Activated T-helper 2 cell treated with anti-CD3 and anti-CD28 coated beads, Interferon-gamma antibody, Interleukin-2, Interleukin-4, amounts not matched to agents 10 μg/mL and 5 μg/mL and 100 μg/mL, durations not matched to agents 14 hours and 24 hours and 36 hours (primary cell): ENCODE measurements at places on chromosomes 2 and 18.

GRCh38 chr2:42214669-42215068 is 45.5 kb downstream of the EML4 start:
- H3K27ac ChIP-seq, result no peak overlapping the region
- no peak for DNase-seq
- H3K4me3 ChIP-seq, result no peak overlapping the region
- peaks cover 20% of the 10 kb centered on the region for H3K36me3 ChIP-seq
- no peaks in the 10 kb centered on the region for H3K27me3 ChIP-seq

- H3K36me3 ChIP-seq, result no peaks in the 10 kb centered on the region
- H3K27ac ChIP-seq, result no peak overlapping the region
- no peak for DNase-seq
- H3K4me1 ChIP-seq, result peaks cover 4% of the 10 kb centered on the region
Measured at GRCh38 chr2:152376968-152377367, 42.0 kb downstream of the FMNL2 start.

- H3K4me3 ChIP-seq, result no peak overlapping the region
- no peaks in the 10 kb centered on the region for H3K36me3 ChIP-seq
- DNase-seq, result no peak
Measured at GRCh38 chr2:134429886-134430285, 176.0 kb downstream of the MGAT5 start.

- H3K36me3 ChIP-seq, result no peaks in the 10 kb centered on the region
- H3K4me1 ChIP-seq, result peaks cover 18% of the 10 kb centered on the region
- no peak overlapping the region for H3K4me3 ChIP-seq
- no peak for DNase-seq
- H3K27me3 ChIP-seq, result peaks cover 80% of the 10 kb centered on the region
- H3K27ac ChIP-seq, result no peak overlapping the region
Measured at GRCh38 chr2:109134741-109135358, 5.8 kb downstream of the SH3RF3 start.

DNA sequence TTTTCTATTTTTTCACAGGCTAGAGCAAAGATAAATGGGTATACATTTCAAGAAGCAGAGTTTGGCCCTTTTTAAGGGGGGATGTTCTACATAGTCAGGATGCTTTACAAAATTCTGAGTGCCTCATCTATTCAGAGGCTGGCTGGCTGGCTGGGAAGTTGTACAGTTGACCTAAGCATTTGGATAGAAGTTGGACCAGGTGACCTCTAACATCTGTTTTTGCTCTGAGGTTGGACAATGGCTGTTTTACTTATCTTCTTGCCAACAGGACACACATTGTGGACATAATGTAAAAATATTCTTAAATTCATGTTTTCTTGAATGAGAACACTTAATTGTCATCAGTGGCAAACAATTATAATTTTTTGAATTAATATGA is 205.4 kb downstream of the PTPRM start:
- no peak overlapping the region for H3K27ac ChIP-seq
- H3K4me1 ChIP-seq, result no peaks in the 10 kb centered on the region

- DNase-seq, result no peak
- no peak overlapping the region for H3K27ac ChIP-seq
- peaks cover 16% of the 10 kb centered on the region for H3K4me1 ChIP-seq
- no peaks in the 10 kb centered on the region for H3K27me3 ChIP-seq
- no peak overlapping the region for H3K4me3 ChIP-seq
- no peaks in the 10 kb centered on the region for H3K36me3 ChIP-seq
Measured at GRCh38 chr2:96502891-96503636, 2.1 kb downstream of the NEURL3 start.

DNA sequence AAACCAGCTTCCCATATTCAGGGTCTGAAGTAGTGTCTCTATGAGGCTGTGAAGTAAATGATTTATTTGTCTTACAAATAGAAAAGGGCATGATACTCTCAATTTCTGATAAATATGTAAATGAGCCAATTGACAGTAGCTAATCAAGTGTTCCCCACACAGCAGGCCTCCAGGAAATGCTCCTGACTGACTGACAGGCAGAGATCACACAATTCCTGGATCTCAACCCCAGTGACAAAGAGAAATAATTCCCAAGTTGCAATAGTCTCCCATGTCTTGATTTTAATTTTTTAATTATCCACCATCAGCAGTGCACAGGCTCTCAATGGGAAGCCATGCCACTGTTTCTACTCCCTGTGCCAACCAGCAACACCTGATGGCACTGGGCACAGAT is 390.4 kb downstream of the SOX11 start:
- H3K27ac ChIP-seq, result no peak overlapping the region
- H3K4me3 ChIP-seq, result no peak overlapping the region
- no peaks in the 10 kb centered on the region for H3K36me3 ChIP-seq
- H3K27me3 ChIP-seq, result no peaks in the 10 kb centered on the region

DNA sequence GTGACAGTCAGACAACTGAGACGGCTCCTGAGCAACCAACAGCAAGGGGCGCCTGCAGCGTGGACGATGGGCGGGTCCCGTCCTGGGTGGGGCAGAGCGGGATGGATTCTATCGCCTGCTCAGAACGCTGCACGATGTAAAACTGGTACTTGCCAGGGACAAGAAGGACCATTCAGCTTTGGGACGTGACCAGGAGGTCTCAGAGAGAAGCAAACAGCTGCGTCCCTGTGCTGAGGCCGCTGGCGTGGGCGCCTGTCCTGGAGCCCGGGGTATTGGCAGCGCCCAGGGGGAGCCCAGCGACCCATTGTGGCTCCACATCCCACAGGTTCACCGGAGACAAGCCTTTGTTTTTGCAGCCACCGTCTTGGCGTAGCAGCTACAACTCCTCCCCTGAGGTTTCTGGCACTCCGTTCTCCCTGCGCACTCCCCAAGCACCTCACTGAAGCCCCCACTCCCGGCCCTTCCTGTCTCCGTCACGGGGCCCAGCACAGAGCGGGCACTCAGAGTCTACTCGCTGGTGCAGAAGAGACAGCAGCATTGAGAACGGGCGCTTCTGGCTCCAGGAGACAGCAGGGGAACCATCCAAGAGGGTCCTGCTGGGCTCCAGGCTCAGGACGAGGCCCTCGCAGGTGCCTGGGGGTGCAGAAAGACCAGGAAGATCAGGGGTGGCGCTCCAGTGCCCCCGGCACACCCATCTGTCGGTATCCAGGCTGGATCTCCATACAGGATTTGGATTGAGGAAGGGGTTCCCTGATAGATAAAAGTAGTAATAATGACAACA is 22.1 kb upstream of the KCNG2 start:
- H3K4me3 ChIP-seq, result no peak overlapping the region
- H3K36me3 ChIP-seq, result no peaks in the 10 kb centered on the region
- DNase-seq, result no peak
- H3K27ac ChIP-seq, result no peak overlapping the region
- no peaks in the 10 kb centered on the region for H3K27me3 ChIP-seq

- no peaks in the 10 kb centered on the region for H3K27me3 ChIP-seq
- no peak for DNase-seq
- H3K4me1 ChIP-seq, result no peaks in the 10 kb centered on the region
- H3K27ac ChIP-seq, result no peak overlapping the region
- no peak overlapping the region for H3K4me3 ChIP-seq
- no peaks in the 10 kb centered on the region for H3K36me3 ChIP-seq
Measured at GRCh38 chr2:15127301-15127700, 433.8 kb downstream of the NBAS start.

GRCh38 chr18:6145645-6146306 is 250.5 kb upstream of the TMEM200C start:
- H3K27me3 ChIP-seq, result no peaks in the 10 kb centered on the region
- no peak for DNase-seq
- no peak overlapping the region for H3K4me3 ChIP-seq
- no peaks in the 10 kb centered on the region for H3K36me3 ChIP-seq
- H3K4me1 ChIP-seq, result no peaks in the 10 kb centered on the region
- no peak overlapping the region for H3K27ac ChIP-seq

- peaks cover 35% of the 10 kb centered on the region for H3K4me1 ChIP-seq
- no peak overlapping the region for H3K4me3 ChIP-seq
- no peaks in the 10 kb centered on the region for H3K27me3 ChIP-seq
- no peaks in the 10 kb centered on the region for H3K36me3 ChIP-seq
- H3K27ac ChIP-seq, result peak overlapping the region; percentile 56
Measured at GRCh38 chr2:144357623-144358373, 162.1 kb downstream of the ZEB2 start.

DNA sequence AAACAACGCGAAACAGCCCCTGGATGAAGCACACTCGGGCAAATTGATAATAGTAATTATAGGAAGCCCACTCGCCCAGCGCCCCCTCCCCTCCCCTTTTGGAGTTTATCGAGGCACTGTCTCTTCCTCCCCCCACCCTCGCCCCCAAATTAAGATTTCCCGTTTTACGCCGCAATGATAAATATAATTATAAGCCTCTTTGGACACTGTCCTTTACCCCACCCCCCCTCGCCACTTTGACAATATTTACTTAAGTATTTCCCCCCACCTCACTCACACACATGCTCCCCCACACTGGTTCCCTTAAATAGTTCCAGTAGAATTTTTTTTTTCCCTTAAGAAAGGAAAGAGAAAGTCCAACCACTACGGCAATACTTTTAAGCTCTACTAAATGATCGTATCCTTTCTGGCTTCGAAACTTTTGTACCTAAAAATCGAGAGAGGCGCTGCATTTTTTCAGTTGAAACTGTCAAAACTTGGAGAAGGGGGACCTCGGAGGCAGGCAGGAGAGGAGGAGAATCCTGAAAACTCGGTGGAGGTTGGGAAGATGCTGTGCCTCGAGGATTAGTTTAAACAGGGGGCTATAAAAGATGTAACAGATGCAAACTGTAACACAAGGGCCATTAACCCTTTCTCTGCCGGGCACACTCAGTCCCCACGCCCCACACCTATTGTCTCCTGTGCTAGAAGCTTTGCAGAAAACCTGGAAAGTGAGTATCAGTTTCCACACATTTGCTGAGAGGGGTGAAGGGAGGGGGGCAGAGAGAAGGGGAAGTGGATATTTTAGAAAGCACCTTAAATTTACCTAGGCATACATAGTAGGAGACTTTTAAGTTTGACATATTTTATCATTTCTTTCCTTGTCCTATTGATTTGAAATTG is 1.8 kb downstream of the ZEB2 start:
- no peak overlapping the region for H3K4me3 ChIP-seq
- H3K27me3 ChIP-seq, result peaks cover 32% of the 10 kb centered on the region
- H3K27ac ChIP-seq, result no peak overlapping the region
- peaks cover 27% of the 10 kb centered on the region for H3K36me3 ChIP-seq
- no peak for DNase-seq
- H3K4me1 ChIP-seq, result peaks cover 27% of the 10 kb centered on the region

- peaks cover 12% of the 10 kb centered on the region for H3K27me3 ChIP-seq
- no peaks in the 10 kb centered on the region for H3K36me3 ChIP-seq
- H3K4me3 ChIP-seq, result no peak overlapping the region
- H3K4me1 ChIP-seq, result no peaks in the 10 kb centered on the region
- H3K27ac ChIP-seq, result no peak overlapping the region
- DNase-seq, result no peak
Measured at GRCh38 chr2:9222893-9223287, 16.3 kb downstream of the ASAP2 start.

DNA sequence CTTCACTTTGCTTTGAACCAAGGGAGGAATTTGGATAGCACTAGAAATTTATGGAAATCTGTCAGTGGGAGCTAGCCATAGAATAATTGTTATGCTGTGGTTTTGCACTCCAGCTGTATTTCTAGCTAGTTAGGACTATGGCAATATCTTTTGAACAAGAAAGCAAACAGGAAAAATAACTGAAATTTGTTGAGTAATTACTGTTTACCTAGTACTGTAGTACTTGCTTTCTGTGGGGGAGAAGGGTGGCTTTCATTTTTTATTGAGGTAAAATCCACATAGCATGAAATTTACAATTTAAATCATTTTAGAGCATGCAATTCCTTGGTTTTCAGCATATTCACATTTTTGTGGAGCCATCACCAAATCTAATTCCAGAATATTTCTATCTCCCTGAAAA is 28.4 kb downstream of the MBD5 start:
- H3K4me1 ChIP-seq, result peaks cover 24% of the 10 kb centered on the region
- no peaks in the 10 kb centered on the region for H3K27me3 ChIP-seq
- DNase-seq, result no peak
- no peaks in the 10 kb centered on the region for H3K36me3 ChIP-seq

GRCh38 chr2:127651381-127651809 is 5.4 kb downstream of the GPR17 start:
- H3K36me3 ChIP-seq, result no peaks in the 10 kb centered on the region
- no peak overlapping the region for H3K27ac ChIP-seq
- no peak for DNase-seq
- no peak overlapping the region for H3K4me3 ChIP-seq

GRCh38 chr2:41920181-41920580 is 127.6 kb upstream of the PKDCC start:
- no peaks in the 10 kb centered on the region for H3K36me3 ChIP-seq
- H3K4me3 ChIP-seq, result no peak overlapping the region
- DNase-seq, result no peak

- no peaks in the 10 kb centered on the region for H3K36me3 ChIP-seq
- no peak overlapping the region for H3K27ac ChIP-seq
- peaks cover 6% of the 10 kb centered on the region for H3K27me3 ChIP-seq
- DNase-seq, result no peak
Measured at GRCh38 chr2:85902496-85902895, 13.7 kb upstream of the ST3GAL5 start.

DNA sequence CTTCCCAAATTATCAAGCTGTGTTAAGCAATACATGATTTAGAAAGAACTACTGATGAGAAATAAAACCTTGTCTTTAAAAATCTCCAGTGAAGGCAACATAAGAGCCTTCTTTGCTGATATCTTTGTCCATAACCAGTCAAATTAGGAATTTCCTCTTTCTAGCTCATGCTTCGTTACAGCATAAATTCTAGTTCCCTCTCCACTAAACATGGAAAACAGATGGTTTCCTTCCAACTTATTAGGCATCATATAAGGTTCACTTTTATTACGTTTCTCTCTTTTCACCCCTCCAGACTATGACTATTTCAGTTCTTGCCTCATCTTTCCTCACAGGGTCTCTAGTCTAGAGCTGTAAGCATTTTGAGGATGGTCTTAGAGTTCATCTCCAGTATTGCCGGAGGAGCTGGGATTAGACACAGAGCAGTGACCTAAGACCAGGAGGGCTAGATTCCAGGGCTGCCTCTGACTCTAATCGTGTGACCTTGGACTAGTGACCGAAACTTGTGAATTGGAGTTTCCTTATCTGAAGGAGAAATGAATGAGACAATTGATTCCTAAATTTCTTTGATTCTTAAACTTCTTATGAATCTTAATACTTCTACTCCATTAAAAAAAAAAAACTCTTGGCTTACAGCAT is 195.5 kb upstream of the APCDD1 start:
- H3K4me3 ChIP-seq, result no peak overlapping the region
- no peak for DNase-seq
- H3K27me3 ChIP-seq, result no peaks in the 10 kb centered on the region
- no peaks in the 10 kb centered on the region for H3K36me3 ChIP-seq
- no peak overlapping the region for H3K27ac ChIP-seq
- H3K4me1 ChIP-seq, result no peaks in the 10 kb centered on the region
